ENCODE measurements at places on chromosomes 7 and 10. TPM values are rescaled to one million over a fixed set of nuclear protein-coding genes. Genes with fewer than 3 reads are reported as not detected.

DNA sequence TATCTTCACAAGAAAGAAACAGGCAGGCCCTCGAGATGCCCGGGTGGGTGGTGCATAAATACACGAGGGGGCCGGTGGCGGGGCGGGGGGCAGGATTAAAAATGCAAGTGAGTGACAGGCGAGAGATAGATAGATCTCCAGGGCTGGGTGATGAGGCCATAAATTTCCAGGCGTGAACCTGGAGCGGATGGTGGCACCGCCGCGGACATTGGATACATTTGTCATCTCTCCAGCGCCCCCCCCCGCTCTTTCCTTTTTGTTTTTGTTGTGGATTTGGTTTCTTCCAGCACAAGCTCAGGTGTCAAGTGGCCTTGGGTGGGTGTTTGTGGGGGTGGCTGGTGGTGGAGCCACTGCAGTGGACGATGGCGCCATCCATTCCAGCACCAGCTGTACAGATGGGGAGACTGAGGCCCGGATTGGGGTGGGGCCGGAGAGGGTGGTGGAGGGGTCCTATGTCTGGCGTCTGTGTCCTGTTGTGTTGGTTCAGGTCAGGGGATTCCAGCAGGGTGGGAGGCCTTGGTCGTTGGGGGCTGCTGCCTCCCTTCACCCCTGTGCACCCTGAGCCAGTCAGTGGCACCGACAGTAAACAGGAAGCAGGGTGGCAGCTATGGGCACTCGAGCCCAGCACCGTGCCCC lies 2.9 kb downstream of the ELFN1 start:
- H3K4me3 ChIP-seq, result no peak overlapping the region
- H3K27me3 ChIP-seq, result peaks cover 59% of the 10 kb centered on the region
- H3K27ac ChIP-seq, result no peak overlapping the region
- no peaks in the 10 kb centered on the region for H3K36me3 ChIP-seq
- no peak for DNase-seq

Gene VGF
- 0.36 TPM for total RNA-seq

DNA sequence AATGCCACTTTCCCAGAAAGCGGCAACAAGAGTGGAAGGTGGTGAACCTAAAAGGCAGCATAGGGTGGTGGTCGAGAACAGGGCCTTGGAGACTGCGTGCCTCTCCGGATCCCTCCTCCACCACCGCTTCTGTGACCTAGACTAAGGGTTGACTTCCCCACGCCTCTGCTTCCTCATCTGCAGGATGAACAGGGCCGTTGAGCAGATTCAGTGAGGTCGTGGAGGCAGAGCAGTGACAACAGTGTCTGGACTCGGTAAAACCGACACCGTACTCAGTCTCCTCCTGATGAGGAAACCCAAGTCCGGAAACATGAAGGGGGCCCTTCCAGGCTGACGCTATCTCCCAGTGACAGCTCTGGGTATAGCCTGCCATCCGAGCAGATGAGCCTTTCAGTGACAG lies 162.6 kb downstream of the CELF2 start:
- no peak overlapping the region for H3K27ac ChIP-seq
- DNase-seq, result no peak
- peaks cover 27% of the 10 kb centered on the region for H3K4me1 ChIP-seq
- peaks cover 29% of the 10 kb centered on the region for H3K27me3 ChIP-seq
- peaks cover 2% of the 10 kb centered on the region for H3K36me3 ChIP-seq

- peaks cover 4% of the 10 kb centered on the region for H3K4me1 ChIP-seq
- no peak for DNase-seq
- H3K27ac ChIP-seq, result no peak overlapping the region
- peaks cover 37% of the 10 kb centered on the region for H3K27me3 ChIP-seq
- H3K4me3 ChIP-seq, result no peak overlapping the region
Measured at GRCh38 chr10:112307358-112308124, 24.3 kb downstream of the TECTB start.

Gene ELAPOR2
- 54.2 TPM for total RNA-seq

Gene FAM13C
- 6.8 TPM for total RNA-seq
